Posterior cingulate gyrus (tissue), 11 donors: ENCODE measurements at places on chromosomes 6 and 20.

DNA sequence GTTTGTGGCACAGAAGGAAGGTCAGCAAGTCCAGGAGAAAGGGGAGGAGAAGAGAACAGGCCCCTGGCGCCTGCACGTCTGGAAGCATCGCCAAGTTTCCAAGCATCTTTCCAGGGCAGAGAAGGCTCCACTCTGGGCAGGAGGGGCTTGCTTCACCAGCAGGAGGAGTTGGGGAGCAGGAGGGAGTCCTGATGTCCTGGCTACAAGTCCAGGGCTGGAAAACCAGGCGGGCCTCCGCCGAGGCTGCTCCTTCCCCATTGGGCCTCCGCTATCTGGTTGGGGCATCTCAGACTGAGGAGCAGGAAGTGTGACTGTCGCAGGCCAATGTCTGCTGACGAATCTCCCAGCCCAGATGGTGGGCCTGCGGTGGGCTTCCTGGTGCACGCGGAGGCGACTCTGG lies 421.9 kb downstream of the PREX1 start:
- no peak for DNase-seq

DNA sequence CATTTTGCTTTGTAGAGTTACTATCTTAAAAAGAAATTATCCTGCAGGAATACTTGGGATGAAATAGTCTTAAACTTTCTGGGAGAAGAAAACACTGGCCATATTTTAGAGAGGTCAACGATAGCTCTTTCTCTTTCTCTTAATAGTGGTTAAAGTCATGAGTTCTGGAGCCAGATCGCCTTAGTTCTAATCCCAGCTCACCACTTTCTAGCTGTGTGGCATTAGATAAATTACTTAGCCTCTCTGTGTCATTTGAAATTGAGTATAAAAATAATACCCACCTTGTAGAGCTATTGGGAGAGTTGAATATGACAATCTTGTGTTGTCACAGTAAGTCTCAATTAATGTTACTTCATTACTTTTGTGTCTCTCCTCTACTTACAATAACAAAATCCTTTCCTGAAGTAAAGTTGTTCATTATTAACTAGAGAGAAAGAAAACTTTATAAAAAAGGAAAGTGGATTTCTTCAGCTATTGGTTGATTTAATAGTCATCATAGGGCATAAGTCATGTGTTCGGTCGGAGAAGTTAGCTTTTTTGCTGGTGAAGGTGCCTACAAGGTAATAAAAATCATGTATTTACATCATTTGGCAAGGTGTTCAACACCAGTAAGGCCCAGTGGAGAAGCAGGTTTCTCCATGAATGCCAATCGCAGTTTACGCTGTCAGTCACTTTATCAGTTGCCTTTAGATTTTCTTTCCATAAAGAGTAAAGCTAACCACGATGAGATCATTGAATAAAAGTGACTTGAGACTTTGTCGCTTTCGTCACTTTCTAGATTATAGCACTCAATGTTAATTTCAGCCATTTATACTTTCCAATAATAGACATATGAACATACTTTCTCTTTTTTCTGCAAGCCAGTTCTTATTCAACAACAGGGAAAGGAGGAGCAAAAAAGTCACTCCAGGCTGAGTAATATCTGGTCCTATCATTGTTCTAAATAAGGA lies 2.0 kb downstream of the NEDD9 start:
- no peak for DNase-seq

GRCh38 chr6:1311400-1312202 lies at the start of gene FOXQ1:
FOXQ1 (plus strand) TSS chr6:1312098; CDS start chr6:1312705, 607 bp downstream.
- peak; percentile 89 for DNase-seq

GRCh38 chr20:2656471-2657117 lies 4.2 kb downstream of the NOP56 start:
- no peak for DNase-seq

DNA sequence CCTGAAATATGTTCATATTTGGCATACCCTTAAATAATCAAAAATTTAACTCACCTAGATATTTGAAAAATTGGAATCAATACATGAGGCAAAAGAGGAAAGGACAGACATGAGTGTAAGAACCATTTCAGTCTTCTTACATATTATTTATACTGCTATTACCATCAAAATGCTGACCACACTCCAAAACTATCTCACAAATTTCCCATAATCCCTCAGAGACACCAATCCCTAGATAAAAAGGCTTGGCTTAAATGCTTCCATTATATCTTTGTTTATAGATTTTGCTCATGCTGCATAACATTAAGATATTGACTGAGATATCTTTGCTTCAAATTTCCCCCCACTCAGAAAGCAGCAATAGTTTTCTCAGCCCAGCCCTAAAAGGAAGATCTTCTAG lies 11.7 kb upstream of the NT5DC1 start:
- DNase-seq: no peak

GRCh38 chr6:142485256-142485655 lies 183.4 kb downstream of the ADGRG6 start:
- no peak for DNase-seq

DNA sequence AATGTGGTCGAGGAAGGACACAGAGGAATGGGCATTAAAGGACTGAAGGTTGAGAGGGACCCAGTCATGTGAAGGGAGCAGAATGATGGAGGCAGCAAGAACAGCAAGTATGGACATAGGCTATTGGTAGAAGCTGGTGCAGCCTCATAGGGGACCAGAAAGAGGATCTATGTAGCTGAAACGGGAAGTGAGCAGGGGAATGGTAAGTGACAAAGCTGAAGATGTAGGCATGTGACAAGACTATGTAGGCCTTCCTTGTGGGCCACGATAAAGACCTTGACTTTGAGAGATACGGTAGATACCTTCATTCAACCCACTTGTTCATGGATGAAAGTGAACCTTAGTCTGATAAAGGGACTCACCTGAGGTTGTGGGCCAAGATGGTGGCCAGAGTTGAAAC lies 3.5 kb downstream of the CTNNBL1 start:
- no peak for DNase-seq
